Choroid plexus epithelial cell (primary cell): ENCODE measurements at places on chromosomes 5 and 9.
A peak's percentile ranks its signal among the peaks of the same experiment; 100 is the strongest.

DNA sequence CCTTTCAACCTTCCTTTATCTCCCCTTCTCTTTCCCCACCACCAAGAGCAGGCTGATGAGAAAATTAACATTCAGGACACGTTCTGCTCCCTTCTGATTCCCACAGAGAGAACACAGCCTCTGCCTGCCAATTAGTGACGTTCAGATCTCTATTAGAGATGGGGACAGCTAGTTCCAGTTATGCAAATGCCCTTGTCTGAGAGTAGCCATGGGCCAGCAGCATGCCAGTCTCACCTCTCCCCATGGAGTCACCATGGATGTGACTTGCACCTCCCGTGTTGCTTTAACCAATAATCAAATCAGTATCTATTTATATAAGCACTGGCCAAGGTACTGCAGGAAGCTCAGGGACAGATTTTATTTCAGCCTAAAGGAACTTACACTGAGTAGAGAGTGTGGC, 61.3 kb downstream of the KCNIP1 start:
- no peak for DNase-seq

DNA sequence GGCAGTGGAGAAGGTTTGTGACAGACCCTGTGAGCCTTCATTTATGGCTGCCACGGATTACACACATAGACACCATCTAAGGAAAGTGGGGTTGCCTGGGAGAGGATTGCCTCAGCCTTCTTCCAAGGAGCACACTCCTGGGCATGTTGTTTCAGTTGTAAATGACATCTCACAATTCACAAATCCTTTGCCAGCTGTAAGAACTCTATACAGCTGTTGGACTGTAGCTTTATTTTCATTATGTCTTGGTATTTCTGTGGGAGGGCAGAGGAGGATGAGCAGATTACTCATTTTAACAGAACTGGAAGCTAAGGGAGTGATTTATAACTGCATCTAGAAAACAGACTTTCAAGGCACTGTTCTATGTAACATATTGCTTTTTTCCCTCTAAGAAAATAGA, 25.6 kb downstream of the MELK start:
- DNase-seq, result peak; percentile 48

DNA sequence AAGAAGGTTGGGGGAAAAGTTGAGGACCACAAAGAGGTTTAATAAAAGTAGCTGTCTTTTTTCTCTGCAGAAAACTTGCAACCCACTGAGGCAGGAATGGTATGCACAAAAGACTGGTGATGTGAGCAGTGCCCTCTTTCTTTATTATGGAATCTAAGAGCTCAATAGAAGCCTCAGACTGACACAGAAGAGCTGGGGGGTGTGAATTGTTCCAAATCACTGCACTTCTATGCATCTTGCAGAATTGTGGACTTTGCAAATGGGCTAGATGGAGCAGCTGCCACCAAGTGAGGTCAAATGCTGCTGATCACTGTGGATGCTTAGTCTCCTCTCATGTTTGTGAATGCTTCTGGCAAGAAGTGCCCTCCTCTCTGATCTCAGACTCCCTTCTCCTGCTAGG, 227.1 kb downstream of the ZSWIM6 start:
- DNase-seq, result no peak

DNA sequence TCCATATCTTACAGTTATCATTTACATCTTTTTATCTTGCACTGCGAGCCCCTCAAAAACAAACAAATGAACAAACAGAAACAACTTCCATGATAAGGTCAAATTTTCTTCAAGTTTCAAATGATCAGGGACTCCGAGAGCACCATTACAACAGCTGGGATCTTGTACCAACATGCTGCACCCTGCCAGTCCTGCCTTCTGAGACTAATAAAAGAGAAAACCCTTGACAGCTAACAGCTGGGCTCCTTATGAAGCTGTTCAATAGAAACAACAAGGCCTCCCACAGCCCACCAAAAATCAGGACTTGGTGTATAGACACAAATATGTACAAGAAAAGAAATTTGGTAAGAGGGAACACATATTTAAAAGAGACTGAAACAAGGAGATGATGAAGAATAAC, 985.3 kb upstream of the DMAC1 start:
- DNase-seq, result no peak
